ENCODE measurements at places on chromosomes 13 and 19.

DNA sequence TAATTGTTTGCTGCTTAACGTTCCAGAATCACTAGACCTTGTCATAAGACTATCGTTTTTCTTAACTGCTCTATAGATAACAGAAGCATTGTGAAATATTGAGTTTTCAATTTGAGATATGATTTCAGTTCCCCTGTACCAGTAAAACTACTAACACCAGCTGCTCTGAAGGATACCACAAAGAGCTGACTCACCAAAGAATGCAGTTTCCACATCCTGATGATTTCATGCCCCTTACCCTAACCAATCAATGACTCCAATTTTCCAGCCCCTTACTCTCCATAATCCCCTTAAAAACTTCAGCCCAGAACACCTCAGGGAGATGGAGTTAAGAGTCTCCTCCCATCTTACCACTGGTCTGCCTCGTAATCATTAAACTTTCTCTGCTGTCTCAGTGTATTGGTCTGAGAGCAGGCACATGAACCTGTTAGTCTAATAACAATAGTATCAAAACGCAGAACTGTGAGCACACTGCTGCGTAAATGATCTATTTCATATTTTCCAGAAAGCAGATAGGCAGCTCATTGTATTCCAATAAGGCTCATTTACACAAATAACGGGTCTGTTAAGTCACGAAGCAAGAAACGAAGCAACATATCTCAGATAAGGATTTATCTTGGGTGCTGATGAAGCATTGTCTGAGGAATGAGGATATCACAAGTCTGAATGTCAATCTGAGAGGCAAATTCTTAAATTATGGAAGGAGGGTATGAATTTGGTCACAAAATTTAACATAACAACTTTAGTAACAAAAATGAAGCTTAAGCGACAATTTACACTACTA, 14.1 kb upstream of the CCNA1 start:
- no peak for DNase-seq

- no peak for DNase-seq
Measured at GRCh38 chr13:85659493-85659892, 139.7 kb downstream of the SLITRK6 start.

DNA sequence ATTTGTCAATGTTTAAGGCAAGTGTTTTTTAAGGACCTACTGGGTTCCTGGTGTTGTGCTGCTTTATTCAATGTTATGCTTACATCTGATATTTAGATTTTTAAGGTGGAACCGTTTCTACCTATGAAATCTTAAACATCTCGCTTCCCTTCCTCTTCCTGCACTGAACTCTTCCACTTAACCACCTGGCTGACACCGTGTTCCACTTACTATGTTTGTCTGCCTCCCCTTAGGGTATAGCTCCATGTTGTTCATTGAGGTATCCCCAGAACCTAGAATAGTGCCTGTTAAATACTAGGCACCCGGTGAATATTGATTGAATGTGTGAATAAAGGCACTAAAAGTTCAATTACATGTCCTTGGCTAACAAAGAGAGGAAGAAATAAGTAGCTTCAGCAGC, 104.9 kb downstream of the RNF17 start:
- no peak for DNase-seq

DNA sequence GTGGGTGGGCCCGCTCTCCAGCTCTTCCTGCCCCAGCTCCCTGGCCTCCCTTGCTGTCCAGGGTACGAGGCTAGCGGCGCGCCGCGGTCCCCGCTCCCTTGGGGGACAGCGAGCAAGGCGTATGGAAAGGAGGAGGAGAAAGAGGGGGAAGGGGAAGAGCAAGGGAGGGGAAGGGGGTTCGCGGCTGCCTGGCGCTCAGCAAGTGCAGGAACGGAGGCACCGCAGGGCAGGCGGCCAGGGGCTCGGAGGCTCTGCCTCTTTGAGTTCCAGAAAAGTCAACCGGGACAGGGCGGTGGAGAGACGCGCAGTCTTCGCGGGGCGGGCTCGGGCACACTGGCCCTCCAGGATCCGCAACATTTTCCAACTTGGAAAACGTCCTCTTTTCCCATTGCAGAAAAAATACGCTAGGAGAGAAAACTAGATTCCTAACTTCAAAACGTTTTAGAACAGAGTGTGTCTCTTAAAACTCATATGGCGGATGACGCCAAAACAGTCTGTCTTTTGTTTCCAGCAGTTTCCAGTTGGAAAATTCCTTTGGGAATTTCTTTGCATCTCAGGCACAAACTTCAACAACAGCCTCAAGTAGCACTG, 23.1 kb upstream of the TNFRSF19 start:
- DNase-seq, result no peak

GRCh38 chr19:55079400-55080038, 3.9 kb downstream of the EPS8L1 start:
- no peak for DNase-seq

DNA sequence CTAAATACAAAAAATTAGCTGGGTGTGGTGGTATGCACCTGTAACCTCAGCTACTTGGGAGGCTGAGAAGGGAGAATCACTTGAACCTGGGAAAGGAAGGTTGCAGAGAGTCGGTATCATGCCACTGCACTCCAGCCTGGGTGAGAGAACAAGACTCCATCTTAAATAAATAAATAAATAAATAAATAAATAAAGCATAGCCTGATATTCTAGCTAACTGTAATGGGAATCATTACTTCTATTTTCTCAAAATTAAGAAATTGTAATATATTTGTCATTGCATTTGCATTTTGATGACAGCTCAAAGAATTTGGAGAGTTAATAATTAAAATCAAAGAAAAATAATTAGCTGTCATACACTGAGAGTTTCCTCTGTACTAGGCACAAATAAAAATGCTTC, 561.1 kb downstream of the EFNB2 start:
- no peak for DNase-seq

DNA sequence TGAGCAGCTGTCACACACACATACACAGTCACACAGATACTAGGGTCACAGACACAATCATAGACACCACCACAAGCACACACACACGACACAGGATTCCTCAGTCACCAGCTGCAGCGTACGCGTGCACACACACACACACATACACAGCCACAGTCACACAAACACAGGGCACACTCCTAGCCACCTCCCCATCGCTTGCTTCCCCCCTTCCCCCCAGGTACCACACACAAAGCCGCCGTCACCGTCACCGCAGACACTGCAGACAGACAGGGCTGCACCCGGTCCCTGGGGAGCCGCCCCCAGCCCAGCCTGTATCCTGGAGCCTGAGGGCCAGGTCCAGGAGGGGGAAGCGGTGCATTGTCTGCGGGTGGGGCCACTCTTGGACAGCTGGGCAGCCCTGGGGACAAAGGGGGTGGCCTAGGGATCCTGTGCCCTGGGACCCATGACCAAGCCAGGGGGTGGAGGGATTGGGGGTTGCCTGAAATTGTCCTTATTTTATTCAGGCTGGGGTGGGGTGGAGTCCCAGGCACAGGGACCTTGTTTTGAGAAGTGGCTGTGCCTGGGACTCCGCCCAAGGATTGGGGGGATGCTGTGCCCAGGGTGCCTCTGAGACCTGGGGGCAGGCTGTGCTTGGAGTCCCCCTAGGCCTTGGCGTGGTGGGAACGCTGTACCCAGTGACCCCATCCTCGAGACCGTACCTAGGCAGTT, 957 bp downstream of the NUMBL start:
- no peak for DNase-seq
